ENCODE measurements at places on chromosomes 2 and 18.

- DNase-seq, result no peak
Observed at GRCh38 chr2:211401328-211401727, 844.9 kb downstream of the CPS1 start.

DNA sequence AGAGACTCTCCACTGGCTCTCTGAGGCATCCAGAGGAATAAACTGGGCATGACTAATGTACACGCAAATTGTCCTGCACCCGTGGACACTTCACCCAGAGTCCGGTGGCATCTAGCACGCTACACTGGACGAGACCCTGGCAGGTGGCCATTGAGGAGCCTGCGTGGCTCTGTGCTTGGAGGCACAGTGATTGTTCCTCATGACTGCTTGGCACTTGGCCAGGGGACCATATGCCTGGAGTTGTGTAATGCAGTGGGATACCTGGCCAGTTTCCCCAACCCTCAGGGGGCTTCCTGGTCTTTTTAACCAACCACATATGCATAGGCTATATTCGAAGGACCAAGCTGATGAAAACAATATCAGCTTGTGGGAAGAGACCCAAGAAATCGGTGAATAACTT is 66.6 kb downstream of the MTCL1 start:
- no peak for DNase-seq

- DNase-seq, result no peak
Observed at GRCh38 chr2:109607766-109608165, 6.0 kb downstream of the SEPTIN10 start.

DNA sequence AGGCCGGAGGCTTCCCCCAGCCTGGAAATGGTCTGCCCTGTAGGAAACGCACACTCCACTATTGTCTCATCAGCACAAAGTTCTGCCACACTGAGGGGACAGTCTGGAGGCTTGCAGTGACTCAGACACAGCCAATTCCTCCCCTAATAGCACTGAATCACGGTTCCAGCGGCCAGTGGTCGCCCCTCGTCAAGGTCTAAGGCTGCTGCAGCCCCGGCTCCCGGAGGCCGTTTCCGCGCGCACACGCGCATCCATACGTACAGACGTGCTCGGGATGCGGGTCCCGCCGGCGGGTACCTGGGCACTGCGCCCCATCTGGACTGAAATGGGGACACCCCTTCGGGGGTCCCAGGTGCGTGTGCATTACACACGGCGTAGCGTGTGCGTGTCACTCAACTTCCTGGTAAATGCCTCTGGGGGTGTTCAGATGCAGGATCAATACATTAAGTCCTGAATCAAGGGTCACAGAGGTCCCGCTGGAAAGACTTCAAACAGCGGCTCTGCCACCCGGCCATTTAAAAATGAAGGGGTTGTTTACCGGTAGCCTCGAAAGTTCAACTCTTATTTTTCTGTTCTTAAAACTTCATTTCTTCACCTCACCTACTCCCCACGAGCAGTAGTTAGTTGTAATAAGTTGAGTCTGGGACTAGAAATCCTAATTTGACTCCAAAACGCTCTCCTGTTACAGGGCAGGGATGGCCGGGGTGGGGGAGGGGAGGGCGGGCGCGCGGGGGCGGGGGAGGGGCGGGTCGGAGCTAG is 572 bp upstream of the ZNF516 start:
- DNase-seq, result no peak

DNA sequence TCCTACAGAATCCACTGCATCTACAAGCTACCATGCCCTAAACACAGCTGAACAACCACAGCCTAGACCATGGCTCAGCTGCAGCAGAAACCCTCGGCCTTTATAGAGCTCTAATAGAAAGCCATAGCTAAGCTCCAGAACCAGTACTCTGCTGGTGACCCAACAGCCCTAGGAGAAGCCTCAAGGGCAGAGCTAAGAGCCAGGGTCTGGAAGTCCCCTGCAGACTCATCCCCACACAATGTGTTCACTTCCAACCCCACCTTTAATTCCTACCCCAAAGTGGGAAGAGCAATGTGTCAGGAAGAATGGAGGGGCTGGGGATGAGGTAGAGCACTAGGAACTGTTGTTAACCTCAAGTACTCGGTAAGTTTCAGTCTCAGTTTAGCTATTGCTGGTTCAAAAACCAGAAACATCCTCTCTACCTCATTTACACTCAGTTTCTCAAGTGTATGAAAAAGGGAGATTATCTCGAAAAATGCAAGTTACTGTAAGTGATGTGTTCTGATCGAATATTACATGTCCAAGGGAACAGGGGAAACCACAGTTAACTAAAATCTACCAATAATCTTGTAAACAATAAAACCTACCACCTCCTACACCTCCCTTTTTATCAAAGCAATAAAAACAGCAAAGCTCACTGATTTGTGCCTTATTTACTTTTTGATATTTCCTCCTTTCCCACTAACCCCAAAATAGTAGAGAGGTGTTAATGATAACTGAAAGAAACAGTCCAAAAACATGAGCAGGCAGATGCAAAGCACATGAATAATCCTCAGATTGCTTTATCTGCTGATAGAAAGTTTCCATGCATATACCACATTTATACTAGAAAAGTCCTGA is 36.2 kb downstream of the THADA start:
- DNase-seq, result no peak

GRCh38 chr2:29014811-29015421 is 33.8 kb downstream of the TOGARAM2 start:
- DNase-seq, result no peak

GRCh38 chr2:102826904-102827303 is 65.1 kb downstream of the TMEM182 start:
- DNase-seq, result peak; percentile 22

- DNase-seq, result no peak
Observed at GRCh38 chr18:25288340-25288938, 63.5 kb downstream of the ZNF521 start.
